Activated T-helper 1 cell treated with anti-CD3 and anti-CD28 coated beads, Interleukin-2, amount 50 U/mL, for 16 hours (primary cell): ENCODE measurements at places on chromosomes 5 and 9.

DNA sequence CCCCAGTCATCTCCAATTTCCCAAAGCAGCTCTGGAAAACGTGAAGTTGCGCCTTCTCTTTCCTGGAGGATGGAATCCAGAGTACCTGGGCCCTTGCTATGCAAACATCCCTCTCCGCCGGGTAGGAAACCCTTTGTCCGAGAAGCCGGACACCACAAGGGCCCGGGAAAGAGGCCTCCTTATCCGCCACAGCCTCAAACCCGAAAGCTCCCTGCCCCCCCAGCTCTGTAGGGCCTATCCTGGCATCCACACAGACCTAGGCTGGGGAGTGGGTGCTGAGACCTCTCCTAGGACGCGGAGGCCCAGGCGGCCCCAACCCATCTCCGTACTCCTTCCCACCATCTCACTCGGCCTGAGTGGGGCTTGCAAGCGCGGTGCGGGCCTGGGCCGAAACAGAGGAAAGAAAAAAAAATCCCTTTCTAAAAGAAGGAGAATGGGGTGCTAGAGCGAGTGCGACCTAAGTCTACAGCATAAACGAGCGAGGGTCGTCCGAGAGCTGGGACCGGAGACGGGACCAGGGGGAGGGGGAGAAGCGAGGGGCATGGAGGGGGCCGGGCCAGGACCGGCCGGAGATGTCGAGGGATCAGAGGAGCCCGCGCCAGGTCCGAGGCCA lies 624 bp downstream of the FBXW11 start:
- DNase-seq, result no peak

GRCh38 chr5:15014809-15015208 lies 143.2 kb upstream of the ANKH start:
- DNase-seq, result no peak

DNA sequence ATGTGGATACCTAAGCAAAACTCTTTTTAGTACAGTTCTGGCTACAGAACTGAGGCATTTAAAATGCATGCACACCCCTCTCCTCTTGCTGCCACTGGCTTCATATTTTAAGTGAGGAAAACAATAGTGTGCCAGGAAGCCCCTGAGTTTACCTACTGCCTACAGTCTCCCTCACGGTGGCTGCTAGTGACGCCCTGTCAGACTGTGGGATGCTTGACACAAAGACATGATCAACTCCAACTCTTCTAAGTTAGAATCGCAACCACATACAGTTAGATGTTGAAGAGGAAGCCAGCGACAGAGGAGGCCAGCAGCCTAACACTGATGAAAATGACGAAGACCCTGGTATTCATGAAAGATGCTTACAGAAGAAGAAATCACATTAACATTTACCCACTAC lies 1.3 kb downstream of the SEC16A start:
- no peak for DNase-seq

- no peak for DNase-seq
Measured at GRCh38 chr9:85157772-85158171, 488.2 kb downstream of the NTRK2 start.

DNA sequence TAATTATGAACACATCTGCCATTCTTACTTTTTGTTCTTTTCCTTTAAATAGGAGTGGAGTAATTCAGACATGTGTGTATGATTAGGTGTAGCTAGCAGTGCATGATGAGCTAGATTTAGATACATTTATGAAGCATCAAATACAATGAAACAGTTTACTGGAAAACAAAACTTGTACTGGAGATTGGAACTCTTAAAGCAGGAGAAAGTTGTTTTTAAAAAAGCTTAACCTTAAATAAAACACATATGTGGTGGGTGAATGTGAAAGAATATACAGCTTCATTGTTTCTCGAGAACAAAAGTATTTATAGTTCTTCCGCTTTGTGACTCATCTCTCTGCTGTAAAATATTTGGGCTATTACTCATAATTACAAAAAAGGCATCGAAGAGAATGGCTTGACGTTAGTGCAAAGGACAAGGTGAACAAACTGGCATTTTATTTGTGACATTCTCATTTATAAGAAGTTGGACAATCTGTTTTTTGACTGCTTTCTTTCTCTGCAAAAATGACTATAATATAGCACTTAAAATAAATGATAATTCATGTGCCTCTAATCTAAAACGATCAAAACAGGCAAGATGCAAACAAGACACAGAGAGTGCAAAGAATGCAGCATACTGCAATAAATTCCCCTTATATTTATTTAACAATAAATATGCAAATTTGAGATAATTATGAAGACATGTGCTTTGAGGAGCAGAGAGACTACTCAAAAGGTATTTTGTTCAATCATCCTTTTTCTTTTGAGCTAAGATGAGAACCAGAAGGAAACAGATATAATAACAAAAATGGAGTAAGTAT lies 478.8 kb downstream of the CETN3 start:
- no peak for DNase-seq

DNA sequence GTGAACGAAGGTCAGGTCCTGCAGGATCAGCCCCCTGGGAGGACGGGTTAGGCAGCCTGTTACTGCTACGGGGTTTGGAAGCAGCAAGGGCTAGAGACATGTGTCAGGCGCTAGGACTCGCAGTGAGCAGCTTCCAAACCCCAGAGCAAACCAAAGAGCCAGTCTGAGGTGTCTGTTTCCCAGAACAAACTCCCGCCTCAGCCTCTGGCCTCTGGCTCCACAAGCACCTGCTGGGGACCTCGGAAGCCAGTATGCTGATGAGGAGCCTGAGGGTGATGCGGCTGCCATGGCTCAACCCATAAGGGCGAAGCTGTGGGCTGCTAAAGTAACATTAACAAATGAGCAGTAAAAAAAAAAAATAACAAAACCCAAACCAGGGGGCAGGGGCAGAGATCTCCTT lies 35.0 kb downstream of the PRRT1B start:
- no peak for DNase-seq

- DNase-seq, result no peak
Measured at GRCh38 chr9:101400120-101400519, 1.5 kb downstream of the ZNF189 start.

GRCh38 chr5:172846249-172846648 lies 12.2 kb downstream of the ERGIC1 start:
- DNase-seq, result no peak

DNA sequence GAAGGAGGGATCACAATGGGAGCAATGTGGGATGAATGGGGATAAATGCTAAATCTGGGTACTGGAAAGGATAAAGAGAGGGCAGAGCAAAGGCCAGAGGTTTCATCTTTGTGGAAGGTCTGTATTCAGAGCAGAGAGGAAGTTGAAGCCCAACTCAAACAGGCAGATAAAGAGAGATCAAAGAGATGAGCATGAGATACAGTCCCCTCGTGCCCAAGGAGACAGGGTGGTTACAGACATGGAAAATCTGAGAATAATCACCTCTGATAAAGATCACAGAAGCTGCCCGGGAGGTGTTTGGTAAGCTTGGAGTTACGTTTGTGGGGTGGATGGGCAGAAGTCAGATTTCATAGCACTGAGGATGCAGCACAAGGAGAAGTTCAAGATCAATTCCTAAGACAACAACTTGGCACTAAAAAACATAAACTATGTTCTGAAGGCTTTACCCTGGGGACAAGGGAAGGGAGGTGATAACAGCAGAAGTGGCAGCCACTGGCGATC lies 459 bp upstream of the ERAP2 start:
- no peak for DNase-seq

GRCh38 chr5:31113666-31114350 lies 79.7 kb upstream of the CDH6 start:
- DNase-seq, result no peak

DNA sequence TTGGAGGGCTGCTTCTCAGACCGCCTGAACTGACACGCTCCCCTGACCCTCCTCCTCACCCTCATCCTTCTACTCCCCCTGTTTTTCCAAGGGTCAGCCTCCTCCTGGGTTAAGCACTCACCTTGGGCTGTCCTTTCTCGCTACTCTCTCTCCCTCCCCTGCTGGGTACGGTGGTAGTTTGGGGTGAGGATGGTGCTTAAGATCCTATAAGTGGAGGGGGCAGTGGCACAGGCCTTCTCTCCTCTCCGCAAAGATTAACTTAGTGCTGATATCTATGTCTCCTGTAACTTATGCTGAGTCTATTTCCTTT lies 159.7 kb downstream of the SNCAIP start:
- DNase-seq, result no peak

DNA sequence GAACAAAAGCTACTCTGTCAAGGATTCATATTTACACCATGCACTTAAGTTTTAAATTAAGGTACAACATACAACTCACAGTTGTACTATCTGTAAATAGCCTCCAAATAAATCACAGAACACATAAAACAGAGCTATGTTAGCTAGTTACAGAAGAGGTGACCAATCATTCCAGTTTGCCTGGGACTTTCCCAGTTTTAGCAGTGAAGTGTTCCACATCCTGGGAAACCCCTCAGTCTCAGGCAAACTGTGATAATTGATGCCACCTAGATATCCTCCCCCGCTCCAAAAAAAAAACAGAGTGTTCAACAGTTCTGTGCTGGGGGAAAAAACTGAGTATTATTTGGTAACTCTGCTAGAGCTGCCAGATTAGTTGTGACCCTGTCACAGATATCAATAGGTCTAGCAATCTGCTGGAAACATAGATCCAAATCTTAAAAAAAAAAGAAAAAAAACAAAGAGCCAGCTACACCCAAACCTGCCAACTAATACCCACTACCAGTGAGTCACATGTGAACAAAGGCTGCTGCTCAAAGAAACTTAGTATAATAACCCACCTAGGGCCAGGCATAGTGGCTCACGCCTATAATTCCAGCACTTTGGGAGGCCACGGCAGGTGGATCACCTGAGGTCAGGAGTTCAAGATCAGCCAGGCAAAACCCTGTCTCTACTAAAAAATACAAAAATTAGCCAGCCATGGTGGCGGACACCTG lies 5.7 kb downstream of the TBCA start:
- no peak for DNase-seq

DNA sequence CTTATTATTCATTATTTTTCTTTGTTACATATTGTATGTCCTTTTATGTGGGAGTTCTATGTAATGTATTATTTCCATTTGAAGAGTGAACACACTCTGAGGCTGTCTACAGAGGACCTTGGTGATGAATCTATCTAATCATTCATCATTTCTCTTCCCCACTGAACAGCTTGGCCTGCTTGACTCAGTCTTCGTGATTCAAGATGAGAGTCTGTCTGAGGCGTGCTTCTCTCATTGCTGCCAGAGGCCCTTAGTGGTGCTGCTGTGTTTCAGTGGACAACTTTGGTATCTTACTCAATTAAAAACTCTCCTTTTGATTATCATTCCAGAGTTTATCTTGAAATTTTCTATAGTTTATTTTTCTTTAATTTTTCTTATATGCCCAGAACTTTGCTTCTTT lies 318.1 kb upstream of the DAB2 start:
- DNase-seq, result no peak

DNA sequence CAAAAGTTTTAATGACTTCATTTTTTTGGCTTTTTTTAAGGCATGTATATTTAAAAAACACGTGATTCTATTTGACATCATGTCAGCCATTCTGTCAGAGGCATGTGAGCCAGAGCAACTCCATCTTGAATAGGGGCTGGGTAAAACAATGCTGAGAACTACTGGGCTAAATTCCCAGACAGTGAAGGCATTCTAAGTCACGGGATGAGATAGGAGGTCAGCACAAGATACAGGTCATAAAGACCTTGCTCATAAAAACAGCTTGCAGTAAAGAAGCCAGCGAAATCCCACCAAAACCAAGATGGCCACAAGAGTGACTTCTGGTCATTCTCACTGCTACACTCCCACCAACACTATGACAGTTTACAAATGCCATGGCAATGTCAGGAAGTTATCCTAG lies 1000.6 kb upstream of the DMAC1 start:
- no peak for DNase-seq

- no peak for DNase-seq
Measured at GRCh38 chr5:42399702-42400101, 23.5 kb upstream of the GHR start.

GRCh38 chr5:143662020-143662419 lies 149.9 kb upstream of the HMHB1 start:
- no peak for DNase-seq
